Gastroesophageal sphincter (tissue), 4 donors: ENCODE measurements at places on chromosomes 3 and 15. TPM values are rescaled to one million over a fixed set of nuclear protein-coding genes. Genes with fewer than 3 reads are reported as not detected.

GRCh38 chr3:97662762-97663161, 101.8 kb upstream of the ARL6 start:
- H3K4me3 ChIP-seq, result no peak overlapping the region
- H3K36me3 ChIP-seq, result no peaks in the 10 kb centered on the region
- H3K27ac ChIP-seq, result no peak overlapping the region
- H3K4me1 ChIP-seq, result no peaks in the 10 kb centered on the region

DNA sequence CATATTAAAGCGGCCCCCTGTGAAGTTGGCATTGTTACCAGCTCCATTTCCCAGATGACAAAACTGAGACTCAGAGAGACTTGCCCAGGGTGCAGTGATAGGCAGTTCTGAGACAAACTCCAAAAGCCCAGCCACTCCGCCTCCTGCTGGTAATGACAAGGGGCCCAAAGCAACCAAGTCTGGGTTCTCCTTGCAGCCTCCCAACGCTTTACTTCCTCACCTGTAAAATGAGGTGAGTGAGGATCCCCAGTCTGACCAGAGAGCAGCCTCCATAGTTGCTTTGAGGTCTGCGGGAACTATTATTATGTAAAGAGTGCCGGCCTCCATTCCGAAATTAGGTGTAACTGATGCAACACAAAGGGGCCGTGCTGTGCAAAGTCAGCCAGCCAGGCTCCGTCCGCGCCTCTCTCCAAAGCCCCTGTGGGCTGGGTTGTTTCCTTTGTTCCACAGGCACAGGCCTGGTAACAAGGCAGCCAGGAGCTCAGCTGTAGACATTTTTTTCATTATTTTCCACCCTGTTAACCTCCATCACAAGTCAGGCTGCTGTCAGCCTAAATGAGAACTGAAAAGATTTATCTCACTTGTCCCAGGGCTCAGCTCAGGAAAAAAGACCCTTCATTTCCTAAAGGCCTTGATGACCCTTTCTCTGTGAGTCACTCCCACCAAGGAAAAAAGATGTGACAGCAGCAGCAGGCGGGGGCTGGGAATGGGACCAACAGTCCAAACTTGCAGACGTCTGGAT, 139.1 kb upstream of the RAD18 start:
- no peak overlapping the region for H3K4me3 ChIP-seq
- peaks cover 14% of the 10 kb centered on the region for H3K36me3 ChIP-seq

- H3K27ac ChIP-seq, result no peak overlapping the region
- no peaks in the 10 kb centered on the region for H3K36me3 ChIP-seq
- H3K4me3 ChIP-seq, result no peak overlapping the region
- peaks cover 6% of the 10 kb centered on the region for H3K4me1 ChIP-seq
- no peaks in the 10 kb centered on the region for H3K27me3 ChIP-seq
These were observed 50.2 kb downstream of the CHP1 start for GRCh38 chr15:41281236-41281635.

- no peaks in the 10 kb centered on the region for H3K36me3 ChIP-seq
- no peak overlapping the region for H3K27ac ChIP-seq
- H3K4me3 ChIP-seq, result no peak overlapping the region
- H3K4me1 ChIP-seq, result peaks cover 42% of the 10 kb centered on the region
These were observed 162.9 kb downstream of the TIGIT start for GRCh38 chr3:114456742-114457141.

- no peak overlapping the region for H3K4me3 ChIP-seq
- no peak for ATAC-seq
- no peaks in the 10 kb centered on the region for H3K4me1 ChIP-seq
- H3K27me3 ChIP-seq, result no peaks in the 10 kb centered on the region
- no peak overlapping the region for H3K27ac ChIP-seq
- H3K36me3 ChIP-seq, result no peaks in the 10 kb centered on the region
These were observed 337.8 kb upstream of the ROPN1 start for GRCh38 chr3:124329723-124330122.

GRCh38 chr15:77622934-77623754, 9.6 kb downstream of the LINGO1 start:
- no peak overlapping the region for H3K27ac ChIP-seq
- H3K4me1 ChIP-seq, result no peaks in the 10 kb centered on the region
- no peak overlapping the region for H3K4me3 ChIP-seq

The P2RY12 gene
- 6.6 TPM for total RNA-seq
